Hindlimb muscle (tissue), 1 donor: ENCODE measurements at places on chromosomes 13 and 19.

DNA sequence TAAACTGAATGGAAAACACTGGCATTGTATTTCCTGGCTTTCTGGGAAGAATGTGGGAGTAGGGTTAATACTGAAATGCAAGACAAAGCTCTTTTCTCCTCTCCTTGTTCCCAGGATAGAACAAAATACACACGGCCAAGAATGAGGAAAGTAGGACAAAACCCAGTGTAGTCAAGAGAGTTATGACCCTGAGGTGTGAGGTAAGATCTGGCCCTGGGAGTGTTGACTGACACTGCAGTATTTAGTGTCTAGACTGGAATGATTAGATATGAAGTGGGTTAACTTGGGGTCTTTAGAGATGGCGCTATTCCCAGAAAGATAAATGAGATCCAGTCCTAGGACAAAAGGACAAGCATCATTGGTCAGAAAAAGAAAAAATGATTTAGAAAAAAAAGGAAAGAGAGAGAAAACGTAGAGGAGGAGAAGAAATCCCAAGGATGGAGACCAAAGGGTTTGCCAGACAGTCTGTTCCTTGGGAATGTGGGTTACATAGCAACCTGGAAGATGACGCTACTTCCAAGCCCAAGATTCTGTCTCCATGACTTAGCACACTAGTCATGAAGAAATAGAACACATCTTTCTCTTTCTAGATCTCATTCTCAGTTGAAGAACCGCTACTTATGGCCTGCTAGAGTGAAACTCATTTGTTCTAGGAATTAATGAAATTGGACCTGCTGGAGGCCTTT, 543.6 kb upstream of the GPC6 start:
- peak; percentile 15 for DNase-seq

DNA sequence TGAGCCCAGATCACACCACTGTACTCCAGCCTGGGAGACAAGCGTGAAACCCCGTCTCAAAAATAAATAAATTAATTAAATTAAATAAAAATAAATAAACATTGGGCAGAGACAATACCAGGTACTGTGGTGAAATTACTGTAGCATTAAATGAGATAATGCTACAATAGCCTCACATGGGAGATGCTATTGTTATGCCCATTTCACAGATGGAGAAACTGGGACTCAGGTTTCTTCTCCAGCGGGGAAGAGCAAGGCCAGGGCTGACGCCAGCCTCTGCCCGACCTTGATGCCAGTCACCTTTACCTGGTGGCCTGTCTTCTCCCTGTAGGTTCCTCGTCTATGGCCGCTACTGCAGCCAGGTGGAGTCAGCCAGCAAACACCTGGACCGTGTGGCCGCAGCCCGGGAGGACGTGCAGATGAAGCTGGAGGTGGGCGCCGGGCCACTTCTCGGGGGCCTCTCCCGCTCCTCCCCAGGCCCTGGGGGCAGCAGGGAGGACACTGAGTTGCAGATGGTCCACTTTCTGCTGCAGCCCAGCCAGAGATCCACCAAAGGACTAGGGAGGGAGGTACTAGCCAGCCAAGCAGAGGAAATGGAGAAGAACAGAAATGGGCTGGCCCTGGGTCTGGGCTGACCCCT, 53.9 kb downstream of the VAV1 start:
- no peak for DNase-seq

DNA sequence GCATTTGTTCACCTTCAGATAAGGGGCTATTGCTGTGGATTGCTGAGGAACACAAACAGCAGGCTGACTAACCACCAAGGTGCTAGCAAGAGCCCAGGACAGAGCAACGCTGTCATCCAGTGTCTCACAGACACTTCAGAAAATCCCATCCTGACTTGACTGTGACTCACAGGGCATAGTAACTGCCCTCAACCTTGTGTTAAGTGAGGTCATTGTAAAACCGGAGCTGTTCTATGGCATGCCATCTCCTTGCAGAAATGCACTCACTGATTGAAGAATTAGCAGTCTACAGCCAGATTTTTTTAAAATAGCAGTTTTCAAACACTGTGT, 51.1 kb downstream of the TNFRSF19 start:
- no peak for DNase-seq

GRCh38 chr13:95858286-95859075, 181.5 kb downstream of the DNAJC3 start:
- DNase-seq: peak; percentile 7

- DNase-seq: peak; percentile 46
Measured at GRCh38 chr13:33178209-33178840, 107.2 kb downstream of the STARD13 start.

GRCh38 chr13:83024955-83025594, 857.2 kb downstream of the SLITRK1 start:
- DNase-seq: no peak

DNA sequence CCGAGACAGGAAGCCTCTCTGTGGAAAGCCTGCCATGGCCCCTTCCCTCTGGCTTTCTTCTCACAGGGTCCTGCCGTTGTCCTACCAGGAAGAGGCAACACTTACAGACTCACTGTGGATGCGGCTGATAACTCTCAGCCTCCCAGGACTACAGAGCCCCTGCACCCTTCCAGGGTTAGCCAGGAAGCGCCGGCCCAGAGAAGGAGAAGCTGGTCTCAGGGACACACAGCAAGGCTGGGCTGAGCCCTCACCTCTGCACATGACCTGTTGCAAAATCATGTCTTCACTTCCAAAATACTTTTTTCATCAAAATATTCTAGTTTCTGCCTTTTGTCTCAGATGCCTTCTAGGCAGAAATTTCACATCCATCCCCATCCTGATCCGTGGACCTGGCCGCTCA, 1.9 kb downstream of the CEACAM20 start:
- DNase-seq: no peak

GRCh38 chr13:101452519-101453485, at the start of gene ITGBL1:
Gene ITGBL1 (plus strand): TSS chr13:101452675. CDS start chr13:101452834, 159 bp downstream.
- no peak for DNase-seq

DNA sequence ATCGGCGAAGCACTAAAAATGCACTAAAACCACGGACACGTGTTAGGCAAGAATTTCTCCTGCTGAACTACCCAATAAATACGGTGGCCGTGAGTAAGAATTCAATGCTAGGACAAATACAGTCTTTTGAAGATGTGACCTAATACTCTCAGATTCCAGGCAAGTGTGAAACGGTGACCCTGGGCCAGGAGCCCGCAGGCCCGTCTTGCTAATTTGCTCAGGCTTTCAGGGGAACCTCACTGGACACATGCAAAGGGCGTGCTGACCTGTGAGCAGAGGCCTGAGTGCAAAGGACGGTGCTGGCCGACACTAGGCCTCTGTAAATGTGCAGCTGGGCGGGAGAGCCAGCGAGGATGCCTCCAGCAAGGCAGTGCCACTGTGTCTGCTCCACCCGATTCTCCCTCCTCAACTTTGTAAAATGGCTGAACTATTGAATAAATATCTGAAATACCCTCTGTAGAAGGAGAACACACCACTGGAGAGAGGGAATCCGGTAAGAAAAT, 70.1 kb downstream of the STK24 start:
- no peak for DNase-seq

GRCh38 chr13:25217023-25217885, 45.2 kb upstream of the AMER2 start:
- no peak for DNase-seq

DNA sequence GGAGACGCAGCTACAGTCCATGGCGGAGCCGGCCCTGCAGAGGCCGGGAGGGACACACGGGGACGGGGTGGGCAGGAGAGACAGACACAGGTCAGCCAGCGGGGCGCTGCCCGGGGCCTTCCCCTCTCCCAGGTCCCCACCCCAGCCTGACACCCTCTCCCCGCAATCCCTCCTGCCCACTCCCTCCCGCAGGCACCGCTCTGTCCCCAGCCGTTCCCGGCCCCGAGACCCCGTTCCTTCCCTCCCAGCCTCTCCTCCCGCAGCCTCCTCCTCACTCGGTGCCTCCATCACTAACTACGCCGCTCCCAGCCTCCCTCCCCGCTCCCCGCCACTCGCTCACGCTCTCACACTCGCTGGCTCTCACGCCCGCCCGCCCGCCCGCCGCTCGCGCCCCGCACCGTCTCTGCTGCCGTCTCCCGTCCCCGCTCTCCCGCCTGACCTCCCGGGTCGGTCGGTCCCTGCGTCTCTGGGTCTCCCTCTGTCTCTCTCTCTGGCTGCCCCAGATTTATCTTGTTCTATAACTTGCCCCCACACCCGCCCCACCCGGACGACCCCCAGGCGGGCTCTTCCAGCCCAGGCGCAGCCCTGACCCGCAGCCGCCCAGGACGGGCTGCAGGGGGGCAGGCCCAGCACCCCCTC, 15.2 kb downstream of the ERFL start:
- no peak for DNase-seq

GRCh38 chr13:74104661-74105275, 29.4 kb downstream of the KLF12 start:
- DNase-seq: no peak

- DNase-seq: no peak
Measured at GRCh38 chr13:46158983-46159382, 23.0 kb downstream of the LCP1 start.

- no peak for DNase-seq
Measured at GRCh38 chr13:48962281-48962680, 13.4 kb upstream of the FNDC3A start.

GRCh38 chr13:111893607-111894443, 173.1 kb upstream of the SOX1 start:
- no peak for DNase-seq

- DNase-seq: no peak
Measured at GRCh38 chr13:59621773-59622172, 542.0 kb downstream of the DIAPH3 start.

DNA sequence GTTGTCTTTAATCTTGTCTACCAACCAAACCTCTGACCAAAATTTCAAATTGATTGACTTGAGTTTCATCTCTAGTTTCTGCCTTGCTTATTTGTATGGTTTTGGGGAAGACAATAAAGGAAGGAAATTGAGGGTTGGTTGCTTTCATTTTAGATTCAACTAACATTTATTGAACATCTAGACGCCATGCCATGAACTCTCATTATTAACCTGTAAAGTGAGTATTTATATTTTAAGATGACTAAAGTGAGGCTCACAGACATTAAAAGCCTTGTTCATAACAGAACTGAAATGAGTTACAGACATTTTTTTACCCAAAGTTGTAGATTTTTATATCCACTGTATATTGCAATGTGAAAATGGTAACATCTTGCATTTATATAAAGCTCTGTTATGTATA, 239.3 kb downstream of the LMO7 start:
- DNase-seq: no peak

DNA sequence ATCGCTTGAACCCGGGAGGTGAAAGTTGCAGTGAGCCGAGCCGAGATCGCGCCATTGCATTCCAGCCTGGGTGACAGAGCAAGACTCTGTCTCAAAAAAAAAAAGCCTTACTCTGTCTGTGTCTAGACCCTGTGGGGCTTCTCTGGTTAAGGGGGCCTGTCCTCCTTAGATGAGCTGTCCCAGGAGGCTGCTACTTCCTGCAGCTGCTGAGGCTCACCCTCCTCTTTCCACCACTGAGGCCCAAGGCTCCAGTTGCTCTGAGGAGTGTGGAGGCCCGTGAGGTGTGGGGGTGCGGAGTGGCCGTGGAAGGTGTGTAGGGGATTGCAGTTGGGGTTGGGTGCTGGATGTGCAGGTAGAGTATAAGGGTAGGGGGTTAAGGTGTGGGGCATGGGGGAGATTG, 22.1 kb upstream of the RASA3 start:
- DNase-seq: no peak

GRCh38 chr19:40613690-40614621, 12.8 kb downstream of the LTBP4 start:
- peak; percentile 84 for DNase-seq

- DNase-seq: peak; percentile 57
Measured at GRCh38 chr19:7500811-7501450, 12.1 kb upstream of the PEX11G start.

DNA sequence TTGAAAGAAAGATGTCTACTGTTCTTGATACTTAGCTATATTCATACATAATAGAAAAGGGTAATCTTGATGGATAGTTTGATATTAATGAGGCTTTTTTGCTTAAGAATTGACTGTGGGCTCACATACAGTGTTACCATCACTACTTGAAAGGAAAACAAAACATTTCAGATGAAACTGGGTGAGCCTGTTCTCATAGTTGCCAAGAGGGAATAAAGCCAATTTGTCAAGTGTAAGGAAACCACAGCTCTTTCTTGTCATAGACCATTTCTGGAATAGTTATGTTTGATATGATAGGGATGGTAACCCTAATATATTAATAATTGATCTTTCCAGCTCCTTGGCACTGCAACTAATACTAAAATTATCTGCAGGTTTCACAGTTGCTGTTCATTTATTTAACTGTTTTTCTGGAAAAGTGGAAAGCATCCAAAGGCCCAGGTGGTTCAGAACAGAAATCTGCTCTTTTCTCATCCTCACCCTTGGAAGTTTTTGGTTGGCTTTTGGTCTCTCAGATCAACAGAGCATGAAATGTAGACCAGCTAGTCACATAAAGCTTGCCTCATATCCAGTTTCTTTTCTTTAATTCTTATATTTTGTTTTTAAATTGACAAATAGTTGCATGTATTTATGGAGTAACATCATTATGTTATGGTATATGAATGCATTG, 43.2 kb downstream of the ARHGEF7 start:
- no peak for DNase-seq

DNA sequence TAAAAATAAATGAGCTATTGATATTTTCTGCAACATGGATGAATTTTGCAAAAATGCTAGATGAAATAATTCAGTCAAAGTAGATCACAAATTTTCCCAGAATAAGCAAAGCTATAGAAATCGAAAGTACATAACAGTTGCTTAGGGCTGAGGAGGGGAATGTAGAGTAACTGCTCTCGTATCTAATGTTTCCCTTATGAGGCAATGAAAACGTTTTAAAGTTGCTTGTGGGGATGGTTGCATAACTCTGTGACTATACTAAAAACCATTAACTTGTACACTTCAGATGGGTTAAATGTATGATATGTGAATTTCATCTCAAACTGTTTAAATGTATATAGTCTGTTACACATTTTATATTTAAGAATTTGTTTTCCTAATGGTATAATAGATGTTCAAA, 231.7 kb downstream of the GGACT start:
- DNase-seq: no peak

- DNase-seq: no peak
Measured at GRCh38 chr13:100045355-100045754, 43.5 kb upstream of the PCCA start.

- DNase-seq: peak; percentile 14
Measured at GRCh38 chr13:51913421-51914136, 51.8 kb downstream of the CCDC70 start.

DNA sequence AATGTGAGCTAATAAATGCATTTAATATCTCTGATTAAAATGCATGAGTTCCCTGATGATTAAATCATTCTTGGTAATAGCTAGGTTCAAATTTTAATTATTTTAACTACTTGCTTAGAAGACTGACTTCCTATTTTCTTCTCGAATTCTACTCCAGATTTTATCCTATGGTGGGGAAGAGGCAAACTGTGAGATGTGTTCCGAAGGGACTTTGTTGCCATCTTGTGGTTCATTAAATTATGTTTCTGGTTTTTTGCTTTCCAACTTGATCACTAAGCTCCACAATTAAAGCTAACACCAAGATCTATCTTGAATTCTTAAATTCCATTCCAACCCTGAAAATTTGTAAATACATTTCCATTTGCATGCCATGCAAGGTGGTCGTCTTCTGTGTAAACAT, 538.4 kb upstream of the PCDH20 start:
- DNase-seq: peak; percentile 13
